Umbilical cord (tissue), 2 donors: ENCODE measurements at places on chromosomes 1 and 21. TPM values are rescaled to one million over a fixed set of nuclear protein-coding genes. Genes with fewer than 3 reads are reported as not detected.

GSTM5 gene
- total RNA-seq: 12.0 TPM

MROH9 gene
- total RNA-seq: not detected

ANP32E gene
- total RNA-seq: 29.9 TPM

CNIH4 gene
- total RNA-seq: 18.3 TPM

LEFTY2 gene
- total RNA-seq: 144 TPM

OR6N1 gene
- total RNA-seq: 2.2 TPM

VASH2 gene
- total RNA-seq: 4.1 TPM

ZSWIM5 gene
- 0.48 TPM for total RNA-seq

OR6K2 gene
- total RNA-seq: 9.1 TPM

DCST2 gene
- total RNA-seq: not detected

GJB4 gene
- 0.24 TPM for total RNA-seq

DNMT3L gene
- not detected for total RNA-seq

NR1I3 gene
- total RNA-seq: 0.48 TPM

TNFSF18 gene
- total RNA-seq: 11.1 TPM

AIM2 gene
- total RNA-seq: 4.3 TPM

MAP10 gene
- total RNA-seq: 11.3 TPM

KCTD3 gene
- total RNA-seq: 53.4 TPM

LY9 gene
- 11.6 TPM for total RNA-seq

DARS2 gene
- total RNA-seq: 18.8 TPM

UBL4B gene
- not detected for total RNA-seq

CDA gene
- total RNA-seq: not detected

SYT14 gene
- total RNA-seq: 3.9 TPM

SYTL1 gene
- 8.2 TPM for total RNA-seq

AKT3 gene
- total RNA-seq: 64.0 TPM

ECM1 gene
- 4.3 TPM for total RNA-seq

SZRD1 gene
- total RNA-seq: 24.1 TPM

LRRC3 gene
- 4.3 TPM for total RNA-seq

KRTAP11-1 gene
- 2.4 TPM for total RNA-seq

ZNF697 gene
- total RNA-seq: 18.8 TPM

RGS8 gene
- total RNA-seq: 5.3 TPM

C1orf226 gene
- total RNA-seq: 1.7 TPM

MRAP gene
- total RNA-seq: not detected

DPT gene
- 202 TPM for total RNA-seq

TMEM79 gene
- total RNA-seq: 3.4 TPM

FCER1A gene
- 2.9 TPM for total RNA-seq

PCBP3 gene
- 4.8 TPM for total RNA-seq

TMEM125 gene
- 0.72 TPM for total RNA-seq

DDAH1 gene
- total RNA-seq: 57.3 TPM
